ENCODE measurements at places on chromosomes 6 and 20.

DNA sequence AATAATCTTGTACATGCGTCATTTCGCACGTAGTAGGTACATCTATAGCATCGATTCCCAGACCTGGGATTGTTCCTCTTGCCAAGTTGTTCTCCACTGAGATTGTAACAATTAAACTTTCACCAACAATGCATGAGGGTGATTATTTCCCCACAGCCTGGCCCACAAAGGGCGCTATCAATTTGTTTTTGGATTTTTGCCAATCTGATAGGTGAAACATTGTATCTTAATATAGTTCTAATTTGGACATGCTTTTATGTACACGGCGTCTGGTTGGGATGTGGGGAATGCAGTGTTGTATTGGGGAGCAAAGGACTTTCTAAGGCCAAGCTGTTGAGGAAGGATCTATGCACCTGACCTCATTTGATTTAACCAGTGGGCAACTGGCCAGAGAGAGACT, 59.5 kb downstream of the VEGFA start:
- DNase-seq = no peak

DNA sequence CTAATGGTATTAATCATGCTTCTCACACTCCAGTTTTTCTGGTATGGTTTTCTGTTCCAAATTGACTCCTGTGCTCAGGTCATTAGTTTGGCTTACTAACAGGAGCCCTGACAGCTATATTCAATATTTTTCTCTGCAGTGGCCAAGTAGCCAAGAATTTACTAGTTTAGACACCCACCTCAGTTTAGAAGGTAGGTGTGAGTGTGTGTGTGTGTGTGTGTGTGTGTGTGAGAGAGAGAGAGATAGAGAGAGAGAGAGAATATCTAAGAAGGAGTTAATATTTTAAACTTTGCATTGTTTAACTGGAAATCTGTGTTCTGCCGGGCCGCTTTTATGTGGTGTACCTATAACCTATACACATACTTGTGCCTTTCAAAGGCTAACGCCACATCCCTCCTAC, 18.5 kb downstream of the JARID2 start:
- no peak for DNase-seq

DNA sequence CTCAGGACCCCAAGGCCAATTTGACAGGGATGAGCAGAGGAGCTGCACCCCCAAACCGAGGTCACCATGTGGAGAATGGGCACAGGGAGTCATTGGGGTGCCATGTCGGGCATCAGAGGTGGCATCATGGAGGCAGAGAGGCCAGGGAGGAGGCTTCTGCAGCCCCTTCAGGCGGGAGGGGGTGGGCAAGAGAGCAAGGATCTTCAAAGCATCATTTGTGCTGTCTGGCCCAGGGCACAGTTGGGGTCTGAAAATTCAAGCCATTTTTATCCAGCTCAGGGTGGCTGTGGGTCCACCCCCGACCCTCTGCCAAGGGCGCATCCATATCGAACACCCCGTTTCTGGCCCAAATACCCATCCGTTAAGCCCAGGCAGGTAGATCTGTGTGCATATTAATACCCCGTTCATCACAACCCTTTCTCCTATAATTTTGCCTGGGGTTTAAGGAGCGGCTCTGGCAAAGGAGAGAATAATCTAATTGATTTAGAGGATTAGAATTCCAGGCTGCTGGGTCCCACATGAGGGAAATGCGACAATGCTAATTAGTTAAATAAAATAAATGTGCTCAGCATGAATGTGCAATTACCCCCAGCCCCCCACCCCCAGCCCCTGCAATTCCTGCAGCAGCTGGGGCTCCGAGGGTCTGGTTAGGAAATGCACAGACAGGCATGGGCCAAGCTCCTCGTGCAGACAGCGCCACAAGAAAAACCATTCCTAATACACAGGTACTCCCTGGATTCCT, 31.9 kb downstream of the VSTM2L start:
- DNase-seq = no peak

DNA sequence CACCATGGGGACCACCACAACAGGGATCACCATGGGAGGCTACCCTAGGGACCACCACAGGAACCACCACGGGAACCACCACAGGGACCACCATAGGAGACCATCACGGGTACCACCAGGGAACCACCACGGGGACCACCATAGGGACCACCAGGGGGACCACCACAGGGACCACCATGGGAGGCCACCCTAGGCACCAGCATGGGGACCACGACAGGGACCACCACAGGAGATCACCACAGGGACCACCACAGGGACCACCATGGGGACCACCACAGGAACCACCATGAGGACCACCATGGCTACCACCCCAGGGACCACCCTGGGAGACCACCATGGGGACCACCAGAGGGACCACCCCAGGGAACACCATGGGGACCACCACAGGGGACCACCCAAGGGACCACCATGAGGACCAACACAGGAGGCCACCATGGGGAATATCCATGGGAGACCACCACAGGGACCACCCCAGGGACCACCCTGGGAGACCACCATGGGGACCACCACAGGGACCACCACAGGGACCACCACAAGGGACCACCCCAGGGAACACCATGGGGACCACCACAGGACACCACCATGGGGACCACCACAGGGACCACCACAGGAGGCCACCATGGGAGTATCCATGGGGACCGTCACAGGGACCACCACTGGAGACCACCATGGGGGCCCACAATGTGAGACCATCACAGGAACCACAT, 67.6 kb upstream of the MPC1 start:
- DNase-seq = no peak

DNA sequence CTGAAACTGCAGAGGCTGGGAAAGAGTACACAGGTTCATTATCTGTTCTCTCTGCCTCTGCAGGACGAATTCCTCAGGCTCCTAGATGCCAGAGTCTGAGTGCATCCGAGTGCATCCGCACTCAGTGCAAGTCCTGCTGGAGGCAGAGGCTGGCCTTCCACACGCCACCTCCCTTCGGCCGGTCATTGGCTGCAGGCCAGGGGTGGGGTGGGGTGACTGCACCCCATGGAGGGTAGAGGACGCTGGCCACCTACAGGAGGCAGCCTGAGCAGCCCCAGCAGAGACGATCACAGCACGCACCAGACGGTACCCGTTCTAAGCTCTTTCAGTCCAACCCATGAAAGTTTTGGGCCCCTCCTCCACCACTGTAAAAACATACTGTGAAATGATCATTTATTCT, 11.7 kb downstream of the SFT2D1 start:
- DNase-seq = no peak

- peak; percentile 74 for DNase-seq
Measured at GRCh38 chr6:111952821-111953540, 79.7 kb upstream of the FYN start.

GRCh38 chr6:170162011-170162774, 128.7 kb downstream of the DLL1 start:
- DNase-seq = no peak
